Right lung (tissue), 10 donors: ENCODE measurements at places on chromosomes 4 and X. TPM values are rescaled to one million over a fixed set of nuclear protein-coding genes. Genes with fewer than 3 reads are reported as not detected.

The TMSB15C gene
- polyA plus RNA-seq = 20.2 TPM

DNA sequence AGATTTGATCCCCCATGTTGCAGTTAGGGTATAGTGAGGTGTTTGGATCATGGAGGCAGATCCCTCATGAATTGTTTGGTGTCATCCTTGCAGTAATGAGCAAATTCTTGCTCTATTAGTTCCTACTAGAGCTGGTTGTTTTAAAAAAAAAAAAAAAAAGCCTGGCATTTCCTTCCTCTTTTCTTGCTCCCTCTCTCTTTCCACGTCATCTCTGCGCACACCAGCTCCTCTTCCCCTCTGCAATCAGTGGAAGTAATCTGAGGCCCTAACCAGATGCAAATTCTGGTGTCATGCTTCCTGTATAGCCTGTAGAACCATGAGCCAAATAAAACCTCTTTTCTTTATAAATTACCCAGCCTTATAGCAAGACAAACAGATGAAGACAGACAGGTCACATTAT lies 24.5 kb downstream of the WDR17 start:
- DNase-seq = no peak

The PDGFRA gene
- 130 TPM for polyA plus RNA-seq

DNA sequence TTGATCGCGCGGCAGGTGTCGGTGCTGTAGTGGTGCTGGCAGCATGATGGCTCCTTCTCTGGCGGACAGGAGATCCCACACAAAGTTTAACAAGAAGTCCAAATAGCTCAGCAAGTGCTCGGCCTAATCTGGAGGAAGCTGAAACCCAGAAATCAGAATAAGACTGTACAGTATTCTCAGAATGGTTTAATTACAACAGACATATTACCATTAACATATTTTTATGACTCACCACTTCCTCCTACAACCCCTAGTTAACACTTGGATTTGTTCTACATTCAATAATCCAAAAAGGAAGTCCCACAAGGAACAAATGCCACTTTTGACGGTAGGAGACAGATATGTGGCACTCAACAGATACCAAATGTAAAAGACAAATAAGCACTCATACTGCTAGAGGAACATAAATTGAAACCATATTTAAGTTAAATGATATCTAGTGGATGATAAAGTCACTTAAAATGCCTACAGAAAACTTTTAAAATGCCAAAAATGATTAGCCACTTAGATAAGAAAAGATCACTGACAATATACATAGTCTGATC lies 91.2 kb downstream of the HUWE1 start:
- DNase-seq = no peak

GRCh38 chrX:139889760-139890159 lies 43.1 kb downstream of the ATP11C start:
- DNase-seq = no peak

The VEGFD gene
- polyA plus RNA-seq = 47.4 TPM

- DNase-seq = no peak
Measured at GRCh38 chr4:149830823-149831222, 15.2 kb upstream of the IQCM start.

- no peak for DNase-seq
Measured at GRCh38 chr4:42416017-42416416, 18.7 kb downstream of the SHISA3 start.

- no peak for DNase-seq
Measured at GRCh38 chr4:106297245-106298035, 18.6 kb downstream of the TBCK start.

GRCh38 chr4:34181311-34181841 lies 2062.9 kb downstream of the ARAP2 start:
- no peak for DNase-seq

GRCh38 chr4:37666625-37667071 lies 19.5 kb downstream of the RELL1 start:
- no peak for DNase-seq

DNA sequence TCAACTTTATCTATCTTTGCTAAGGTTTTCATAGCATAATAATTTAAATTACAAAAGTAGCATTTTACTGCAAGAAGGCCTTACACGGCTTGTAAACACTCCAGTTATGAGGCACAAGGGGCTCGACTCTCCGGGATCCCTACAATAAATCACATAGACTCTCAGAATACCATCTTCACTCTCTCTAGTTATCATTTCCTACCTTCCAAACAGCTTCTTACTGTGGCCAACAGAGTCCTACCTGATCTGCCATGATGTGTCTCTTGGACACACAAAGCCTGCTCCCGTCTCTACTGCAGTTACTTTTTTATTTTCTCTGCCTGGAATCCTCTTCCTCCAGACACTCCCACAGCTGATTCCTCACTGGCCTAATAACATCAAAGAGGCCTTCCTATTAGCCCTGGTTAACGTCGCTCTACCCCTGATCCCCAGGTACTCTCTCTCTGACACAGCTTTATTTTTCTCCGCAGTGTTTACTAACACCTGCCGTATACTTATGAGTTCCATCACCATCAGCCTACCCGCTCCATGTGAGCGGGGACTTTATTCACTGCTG lies 559.6 kb upstream of the DIPK2B start:
- no peak for DNase-seq

GRCh38 chrX:13257223-13258051 lies 62.4 kb downstream of the ATXN3L start:
- no peak for DNase-seq

DNA sequence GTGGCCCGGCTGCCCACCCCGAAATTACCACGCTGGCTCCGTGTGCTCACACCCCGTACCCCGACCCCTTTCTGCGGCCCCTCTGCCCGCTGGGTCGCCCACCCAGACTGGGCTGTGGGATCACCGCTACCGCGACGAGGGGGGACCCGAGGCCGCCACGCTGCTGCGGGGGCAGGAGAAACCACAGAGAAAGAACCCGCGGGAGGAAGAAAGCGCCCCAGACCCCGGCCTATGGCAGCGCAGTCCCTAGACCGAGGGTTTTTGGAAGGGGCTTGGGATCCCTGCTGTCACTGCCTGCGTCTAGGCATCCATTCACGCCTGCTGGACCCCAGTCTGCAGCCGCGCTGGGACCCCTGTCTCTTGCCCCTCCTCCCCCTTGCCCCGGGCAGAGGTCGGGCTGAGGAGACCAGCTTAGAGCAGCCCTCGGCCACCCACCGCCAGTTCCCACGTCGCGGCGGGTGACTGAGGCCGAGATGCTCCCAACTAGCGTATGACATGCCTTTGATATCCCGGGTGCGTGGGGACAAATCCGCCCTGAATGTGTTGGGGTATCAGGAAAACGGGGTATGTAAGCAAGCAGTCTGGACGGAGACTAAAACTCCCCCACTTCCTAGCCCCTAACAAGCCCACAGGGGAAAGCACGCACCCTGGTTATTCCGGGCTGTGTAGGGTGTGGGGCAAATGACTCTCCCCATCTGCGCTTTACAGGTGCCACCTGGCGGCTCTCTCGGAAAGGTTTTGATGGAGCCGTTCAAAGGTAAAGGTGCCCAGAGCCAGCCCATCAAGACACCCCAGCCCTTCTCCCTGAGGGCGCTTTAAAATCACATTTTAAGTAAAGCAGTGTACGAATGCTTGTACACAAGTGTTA lies 862 bp upstream of the INPP4B start:
- DNase-seq = no peak

DNA sequence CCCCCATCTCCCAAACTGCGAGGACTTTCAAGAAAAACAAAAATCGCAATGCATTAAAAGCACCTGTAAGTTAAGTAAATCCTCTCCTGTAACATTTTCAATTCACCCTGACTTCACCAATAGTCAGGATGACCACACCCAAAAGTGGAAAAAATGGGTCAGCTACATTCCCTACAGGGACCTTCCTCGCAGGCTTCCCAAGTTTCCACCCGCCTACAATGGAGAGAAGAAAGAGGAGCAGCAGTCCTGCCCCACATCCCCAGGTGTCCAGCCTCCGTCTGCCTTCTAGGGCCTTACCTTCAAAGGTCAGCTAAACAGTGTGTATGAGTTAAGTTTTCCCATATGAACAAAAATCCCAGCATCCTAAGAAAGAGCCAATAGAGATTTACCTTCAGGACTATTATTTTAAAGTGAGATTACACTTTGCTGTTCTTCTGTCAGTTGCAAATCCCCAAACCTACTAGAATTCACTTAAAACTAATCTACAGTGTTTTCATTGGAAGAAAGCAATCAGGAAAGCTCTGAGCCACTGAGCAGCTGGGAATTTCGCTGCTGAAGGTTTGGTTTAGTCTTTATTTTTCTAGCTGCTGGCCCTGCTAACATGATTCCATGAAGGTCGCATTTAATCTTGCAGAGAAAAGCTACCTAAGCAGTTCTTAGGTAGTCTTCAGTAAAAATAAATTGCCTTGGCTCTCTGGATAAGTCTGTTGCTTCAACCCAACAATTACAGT lies 12.5 kb downstream of the IRF2 start:
- DNase-seq = no peak

DNA sequence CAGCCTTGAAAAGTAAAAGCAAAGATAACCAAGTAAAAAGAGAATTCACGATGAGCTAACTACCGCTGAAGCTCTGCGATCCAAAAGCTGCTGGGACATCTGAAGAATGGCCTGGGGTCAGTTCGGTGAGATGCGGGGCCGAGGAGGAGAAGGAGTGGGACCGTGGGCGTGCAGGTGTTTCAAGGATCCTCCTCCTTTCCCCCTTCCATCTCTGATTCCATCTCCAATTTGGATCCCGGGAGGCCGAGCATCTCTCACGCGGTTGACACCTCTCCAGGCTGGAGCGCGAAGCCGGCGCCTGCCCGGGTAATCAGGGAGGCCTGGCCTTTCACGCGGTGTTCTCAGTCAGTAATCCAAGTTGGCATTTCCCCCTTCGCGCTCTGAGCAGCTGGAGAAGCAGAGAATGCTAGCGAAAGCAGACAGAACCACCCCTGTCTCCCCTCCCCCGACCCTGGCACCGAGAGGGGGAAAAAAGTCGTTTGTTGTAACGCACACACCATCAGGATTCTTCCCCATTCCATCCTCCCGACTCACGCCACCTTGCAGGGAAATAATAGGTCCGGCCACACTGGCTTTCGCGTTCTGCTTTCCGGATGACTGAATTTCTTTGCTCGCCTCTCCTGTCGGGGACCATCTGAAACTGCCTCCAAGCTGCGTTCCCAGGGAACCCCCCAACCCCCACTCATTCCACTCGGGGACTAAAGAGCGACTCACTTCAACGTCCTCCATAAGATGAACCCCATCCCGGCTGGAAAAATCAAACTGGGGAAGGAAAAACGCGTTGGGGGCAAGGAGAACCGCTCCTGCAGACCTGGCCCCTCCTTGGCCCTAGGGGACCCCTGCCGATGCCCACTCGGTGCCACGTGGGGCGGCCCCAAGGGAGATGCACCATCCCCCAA lies 6.5 kb downstream of the NEUROG2 start:
- DNase-seq = no peak
